Mammary epithelial cell (primary cell): ENCODE measurements at places on chromosomes 1 and 21. TPM values are rescaled to one million over a fixed set of nuclear protein-coding genes. Genes with fewer than 3 reads are reported as not detected.

- DNase-seq = peak; percentile 89
These were observed 119.7 kb upstream of the ZNF648 start for GRCh38 chr1:182181167-182181572.

GRCh38 chr1:65170511-65171142, 22.6 kb downstream of the AK4 start:
- no peak for DNase-seq

DNA sequence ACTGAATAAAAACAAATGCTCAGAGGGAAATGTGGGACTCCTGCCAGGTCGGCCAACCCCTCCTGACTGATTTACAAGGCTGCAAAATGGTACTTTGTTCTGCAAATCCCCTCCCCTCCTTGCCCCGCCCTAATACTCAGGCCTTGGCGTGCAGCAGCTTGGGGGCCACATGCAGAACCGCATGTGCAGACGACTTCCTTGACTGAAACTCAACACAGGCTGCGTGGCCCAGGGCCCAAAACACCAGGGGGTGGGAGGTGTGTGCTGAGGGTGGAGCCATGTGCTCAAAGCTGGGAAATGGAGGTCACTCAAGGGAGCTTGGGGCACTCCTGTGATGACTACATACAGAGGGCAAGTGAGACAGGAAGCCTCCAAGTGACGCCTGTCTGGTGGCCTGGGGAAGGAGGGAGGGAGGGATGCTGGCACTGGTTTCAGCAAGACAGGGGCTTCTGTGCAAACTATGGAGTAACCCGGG, 87.2 kb downstream of the MRPL37 start:
- peak; percentile 65 for DNase-seq

DNA sequence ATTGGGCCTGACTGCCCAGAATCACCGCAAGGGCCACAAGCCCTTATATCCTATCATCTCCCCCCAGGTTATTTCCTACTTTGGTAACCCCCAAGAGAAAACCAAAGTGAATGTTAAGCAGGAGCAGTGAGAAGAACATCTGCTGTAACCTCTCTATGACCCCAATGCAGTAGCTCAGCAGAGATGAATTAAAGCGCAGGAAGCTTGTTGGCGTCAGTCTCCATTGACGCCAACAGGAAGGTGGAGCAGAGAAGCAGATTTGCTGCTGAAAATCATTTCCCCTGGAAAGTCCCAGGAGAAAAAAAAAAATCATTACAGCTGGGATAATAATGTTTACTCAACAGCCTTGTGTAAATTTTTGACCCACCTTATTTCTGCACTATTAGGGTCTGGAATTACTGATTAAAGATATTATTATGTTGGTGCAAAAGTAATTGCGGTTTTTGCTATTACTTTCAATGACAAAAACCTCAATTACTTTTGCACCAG, 33.2 kb upstream of the FAM163A start:
- DNase-seq = peak; percentile 24

DNA sequence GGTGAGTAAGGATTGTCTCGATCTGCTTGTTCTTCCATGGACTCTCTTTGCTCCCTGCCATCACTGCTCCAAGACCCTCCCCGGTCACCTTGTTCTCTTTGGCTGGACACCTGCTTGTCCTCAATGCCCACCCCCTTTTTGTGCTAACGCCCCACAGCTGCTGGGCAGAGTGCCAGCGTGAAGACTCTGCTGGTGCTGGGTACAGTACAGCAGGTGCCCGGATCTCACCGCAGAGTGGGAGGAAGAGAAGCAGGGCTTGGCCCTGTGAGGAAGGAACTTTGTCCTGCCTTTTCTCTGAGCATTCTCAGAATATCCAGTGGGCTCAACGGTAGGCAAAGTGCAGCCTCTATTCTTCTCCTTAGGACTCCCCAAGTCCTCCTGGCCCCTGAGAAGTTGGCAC, 90.1 kb downstream of the PLXNA2 start:
- DNase-seq = no peak

GRCh38 chr1:65512967-65513780, 92.7 kb downstream of the LEPR start:
- peak; percentile 3 for DNase-seq

DNA sequence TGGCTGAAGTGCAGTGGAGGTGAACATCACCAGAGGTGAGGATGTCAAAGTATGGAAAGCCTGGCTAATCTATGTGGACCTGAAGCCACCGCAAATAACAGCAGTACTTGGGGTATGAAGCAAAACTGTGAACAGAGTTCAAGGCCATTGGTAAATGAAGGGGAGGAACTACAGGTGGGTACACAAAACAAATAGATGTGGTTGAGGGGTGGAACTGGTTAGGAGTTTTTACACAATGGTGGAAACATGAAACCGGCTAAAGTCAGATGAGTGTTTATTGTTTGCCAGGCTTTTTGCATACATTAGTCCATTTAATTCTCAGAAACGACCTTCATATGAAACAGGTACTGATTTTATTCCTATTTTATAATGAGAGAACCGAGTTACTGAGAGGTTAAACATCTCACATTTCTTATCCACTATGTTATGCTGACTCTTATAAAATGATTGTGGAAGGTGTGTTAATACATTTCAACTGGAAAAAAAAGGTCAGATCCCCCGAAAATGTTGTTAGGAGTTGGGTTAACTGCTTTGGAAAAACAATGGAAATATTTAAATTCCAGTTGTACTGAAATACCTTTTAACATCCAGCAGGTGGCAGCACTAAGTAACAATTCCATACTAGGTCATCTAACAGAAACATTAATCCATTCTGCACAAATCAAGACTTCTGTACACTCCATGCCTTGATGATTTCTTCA, 44.3 kb upstream of the GTF2B start:
- no peak for DNase-seq

- no peak for DNase-seq
These were observed 113.0 kb downstream of the PAPPA2 start for GRCh38 chr1:176575991-176576390.

DNA sequence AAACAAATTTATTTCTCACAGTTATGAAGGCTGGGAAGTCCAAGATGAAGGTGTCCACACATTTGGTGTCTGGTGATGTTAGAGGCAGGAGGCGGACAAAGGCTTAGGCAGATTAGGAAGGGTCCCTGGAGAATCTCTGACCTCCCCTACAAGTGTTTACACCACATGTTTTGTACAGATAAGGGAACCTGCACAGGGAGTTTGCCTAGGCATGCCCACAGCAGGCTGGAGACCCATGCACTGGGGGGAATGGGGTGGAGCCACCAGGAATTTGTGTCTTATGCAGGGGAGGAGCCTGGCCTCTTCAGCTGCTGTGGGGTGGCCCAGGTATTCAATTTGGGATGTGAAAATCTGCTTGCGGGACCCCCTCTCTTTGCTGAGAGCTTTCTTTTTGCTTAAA, 131.3 kb downstream of the PATJ start:
- peak; percentile 4 for DNase-seq

GRCh38 chr1:171852272-171852671, 11.0 kb downstream of the DNM3 start:
- DNase-seq = peak; percentile 24

- DNase-seq = no peak
These were observed 1.3 kb downstream of the SLC41A1 start for GRCh38 chr1:205811660-205812059.

IGSF3 gene
- 11.9 and 32.2 TPM in 2 replicates for total RNA-seq

GJB5 gene
- total RNA-seq = 63.8 and 95.5 TPM in 2 replicates

LCE1E gene
- total RNA-seq = not detected

SPRR2G gene
- not detected in 2 replicates for total RNA-seq

CNKSR1 gene
- 26.0 TPM for total RNA-seq

DRAM2 gene
- 33.7 and 35.5 TPM in 2 replicates for total RNA-seq

ATAD3A gene
- total RNA-seq = 54.5 and 70.2 TPM in 2 replicates

CFAP141 gene
- not detected in 2 replicates for total RNA-seq
